SW 1271 (cell line): ENCODE measurements at places on chromosomes 11 and 22.

- no peak for DNase-seq
Observed at GRCh38 chr11:29809121-29809520, 207.7 kb downstream of the KCNA4 start.

DNA sequence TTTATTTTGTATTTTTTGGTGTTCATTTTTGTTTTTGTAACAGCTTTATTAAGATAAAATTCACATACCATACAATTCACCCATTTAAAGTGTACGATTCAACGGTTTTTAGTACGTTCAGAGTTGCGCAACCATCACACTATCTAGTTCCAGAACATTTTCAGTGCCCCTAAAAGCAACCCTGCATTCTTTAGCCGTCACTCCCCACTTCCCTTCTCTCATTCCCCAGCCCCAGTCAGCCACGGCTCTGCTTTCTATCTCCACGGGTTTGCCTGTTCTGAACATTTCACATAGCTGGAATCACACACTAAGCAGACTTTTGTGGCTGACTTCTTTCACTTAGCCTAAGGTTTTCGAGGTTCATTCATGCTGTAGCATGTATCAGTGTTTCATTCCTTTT, 9.6 kb upstream of the KCNQ1OT1 start:
- no peak for DNase-seq

- no peak for DNase-seq
Observed at GRCh38 chr22:31044262-31044861, 36.8 kb upstream of the SMTN start.

- no peak for DNase-seq
Observed at GRCh38 chr22:47034905-47035419, 272.5 kb downstream of the TBC1D22A start.

GRCh38 chr11:25441421-25441820, 890.5 kb upstream of the ANO3 start:
- no peak for DNase-seq

GRCh38 chr11:8962841-8963240, 1.4 kb downstream of the TMEM9B start:
- no peak for DNase-seq

DNA sequence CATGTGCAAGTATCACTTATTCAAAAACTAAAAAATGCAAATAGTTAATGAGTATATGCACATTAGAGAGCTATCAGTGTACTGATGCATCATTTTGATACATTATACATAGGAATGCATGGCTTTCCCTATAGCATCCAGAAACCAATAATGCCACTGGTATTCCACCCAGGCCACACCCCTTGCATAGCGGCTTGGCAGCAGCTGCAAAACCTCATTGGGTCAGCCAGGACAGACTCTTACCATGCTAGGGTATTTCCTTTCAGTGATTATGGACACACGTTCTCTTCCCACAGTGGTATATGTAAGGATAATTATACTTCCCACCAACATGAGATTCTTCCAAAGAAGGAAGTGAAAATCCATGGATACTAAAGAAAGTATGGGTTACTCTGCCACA, 145.9 kb upstream of the PITPNB start:
- DNase-seq = no peak

DNA sequence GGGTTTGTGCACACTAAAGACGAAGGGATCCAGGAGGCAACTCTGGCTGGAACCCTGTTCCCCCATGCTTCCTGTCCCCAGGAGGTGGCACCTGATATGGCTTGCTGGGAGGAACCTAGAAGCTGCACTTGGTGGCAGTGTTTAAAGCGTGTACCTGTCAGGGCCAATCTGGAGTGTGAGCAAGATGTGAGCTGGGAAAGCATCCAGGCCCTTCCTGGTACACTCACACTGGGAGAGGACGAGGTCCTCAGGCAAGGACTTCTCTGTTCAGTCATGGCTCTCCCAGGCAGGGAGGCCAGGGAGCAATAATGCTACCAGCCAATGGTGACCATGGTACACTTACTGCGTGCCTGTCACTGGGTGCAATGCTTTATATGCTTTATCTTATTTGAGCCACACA, 130.7 kb upstream of the NECTIN1 start:
- no peak for DNase-seq

GRCh38 chr11:62406034-62406433, 12.8 kb upstream of the SCGB1A1 start:
- DNase-seq = no peak

GRCh38 chr22:23037429-23038333, 32.6 kb upstream of the GNAZ start:
- DNase-seq = no peak

GRCh38 chr11:74141241-74141695, 29.5 kb downstream of the C2CD3 start:
- peak; percentile 70 for DNase-seq

GRCh38 chr22:44031158-44031952, 7.3 kb downstream of the PARVB start:
- no peak for DNase-seq

DNA sequence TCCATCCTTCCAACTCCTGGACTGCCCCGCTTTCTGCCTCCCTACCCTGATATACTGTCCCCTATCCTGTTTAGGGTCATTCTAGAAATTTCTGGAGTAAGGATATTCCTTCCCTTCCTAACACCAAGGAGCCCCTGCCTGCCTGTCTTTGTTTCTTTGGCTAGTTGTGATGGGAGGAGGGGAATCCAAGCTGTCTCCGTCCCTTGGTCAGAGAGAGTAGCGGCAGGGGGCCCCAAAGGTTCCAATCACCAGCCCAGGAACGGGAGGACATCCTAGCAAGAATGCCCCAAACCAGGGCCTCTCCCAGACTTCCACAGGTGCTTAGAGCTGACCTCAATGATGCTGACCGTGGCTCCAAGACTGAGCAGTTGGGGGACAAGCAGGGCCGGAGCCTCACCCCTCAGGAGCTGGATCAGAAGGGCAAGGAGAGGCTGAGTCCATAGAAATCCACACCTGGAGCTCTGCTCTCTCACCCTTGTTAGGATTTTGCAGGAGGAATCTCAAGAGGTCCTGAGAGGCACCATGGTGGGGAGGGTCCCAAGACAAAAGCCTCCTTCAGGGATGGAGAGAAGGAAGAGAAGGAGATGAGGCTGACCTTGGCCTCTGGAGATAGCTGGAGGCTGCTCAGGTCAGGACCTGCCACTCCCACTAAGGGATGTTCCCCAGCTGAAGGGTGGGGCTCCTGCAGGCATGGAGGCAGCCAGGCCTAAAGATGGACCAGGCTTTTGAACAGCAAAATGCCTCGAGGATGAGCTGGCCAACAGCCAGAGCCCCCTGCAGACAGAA, 13.6 kb downstream of the SLC22A12 start:
- DNase-seq = no peak

GRCh38 chr11:61290905-61291690, 4.0 kb downstream of the VWCE start:
- DNase-seq = no peak

GRCh38 chr11:72856551-72857345, 42.5 kb downstream of the ATG16L2 start:
- DNase-seq = no peak

GRCh38 chr11:67261640-67261945, 4.7 kb upstream of the GRK2 start:
- no peak for DNase-seq

GRCh38 chr11:75272821-75273301, 32.3 kb downstream of the TPBGL start:
- no peak for DNase-seq

DNA sequence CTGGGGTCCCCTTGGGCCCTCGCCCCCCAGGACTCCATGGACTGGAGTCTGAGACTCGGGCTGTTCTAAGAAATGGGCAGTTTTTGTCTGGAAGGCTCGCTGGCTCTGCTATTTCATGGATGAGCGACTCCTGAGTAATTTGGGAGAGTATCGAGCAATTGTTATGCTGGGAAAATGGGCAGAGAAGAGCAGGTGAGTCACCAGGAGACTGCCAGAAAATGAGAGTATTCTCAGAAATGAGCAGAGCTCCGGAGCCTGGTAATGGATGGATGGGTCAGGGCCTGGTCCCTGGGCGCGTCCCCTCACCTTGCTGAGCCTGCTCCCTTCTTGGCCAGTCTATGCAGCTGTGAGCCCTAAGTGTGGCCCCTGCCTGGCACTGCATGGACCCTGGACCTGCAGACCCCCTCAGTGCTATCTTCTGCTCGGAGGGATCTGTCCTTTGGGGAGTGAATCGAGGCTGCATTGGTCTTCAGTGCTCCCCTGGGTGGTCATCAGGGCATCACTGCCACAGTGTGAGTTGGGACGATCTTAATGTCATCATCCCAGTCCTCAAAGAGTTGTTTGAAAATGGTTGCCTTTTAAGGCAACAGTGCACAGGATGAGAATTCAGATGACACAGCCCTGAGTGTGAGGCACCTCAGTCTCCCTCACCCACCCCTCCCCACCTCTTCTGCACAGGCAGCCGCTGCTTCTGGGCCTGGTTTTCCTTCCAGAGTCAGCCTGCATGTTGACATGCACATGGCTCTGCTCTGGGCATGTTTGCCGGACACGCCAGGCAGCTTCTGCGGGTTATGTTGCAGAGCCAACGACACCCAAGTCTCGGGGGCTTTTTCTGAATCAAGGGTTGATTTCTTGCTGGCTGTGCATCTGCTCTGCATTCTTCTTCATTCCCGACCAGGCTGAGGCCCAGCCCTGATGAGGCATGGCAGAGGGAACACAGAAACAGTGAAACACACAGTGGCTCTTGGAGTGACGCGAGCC, 519.0 kb downstream of the TBC1D22A start:
- DNase-seq = no peak

DNA sequence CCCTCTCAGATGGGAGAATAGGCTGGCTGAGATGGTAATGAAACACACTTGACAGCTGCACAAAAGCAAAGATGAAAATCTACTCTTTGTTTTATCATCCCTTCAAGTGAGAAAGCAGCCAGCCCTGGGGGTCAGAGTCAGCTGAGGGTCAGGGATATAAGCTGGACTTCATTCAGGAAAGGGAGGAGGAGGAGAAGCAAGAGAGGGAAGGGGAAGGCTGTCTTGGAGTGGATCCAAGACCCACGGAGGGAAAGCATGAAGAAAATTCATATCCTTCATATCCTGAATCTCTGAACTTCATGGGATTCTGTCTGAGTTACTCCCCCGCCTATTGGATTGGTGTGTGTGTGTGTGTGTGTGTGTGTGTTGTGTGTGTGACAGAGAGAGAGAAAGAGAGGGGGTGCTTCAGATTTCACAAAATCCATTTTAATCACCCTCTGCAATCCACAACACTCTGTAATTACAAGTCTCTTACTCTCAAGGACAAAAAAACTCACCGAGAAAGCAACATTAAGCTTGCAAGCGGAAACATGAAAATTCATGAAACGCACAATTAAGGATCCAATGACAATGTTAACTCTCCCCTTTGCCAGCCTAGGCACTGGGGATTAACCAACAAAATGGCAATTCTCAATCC, 327.7 kb downstream of the TENM4 start:
- DNase-seq = no peak

GRCh38 chr11:119373921-119374631, 7.4 kb downstream of the USP2 start:
- peak; percentile 74 for DNase-seq

DNA sequence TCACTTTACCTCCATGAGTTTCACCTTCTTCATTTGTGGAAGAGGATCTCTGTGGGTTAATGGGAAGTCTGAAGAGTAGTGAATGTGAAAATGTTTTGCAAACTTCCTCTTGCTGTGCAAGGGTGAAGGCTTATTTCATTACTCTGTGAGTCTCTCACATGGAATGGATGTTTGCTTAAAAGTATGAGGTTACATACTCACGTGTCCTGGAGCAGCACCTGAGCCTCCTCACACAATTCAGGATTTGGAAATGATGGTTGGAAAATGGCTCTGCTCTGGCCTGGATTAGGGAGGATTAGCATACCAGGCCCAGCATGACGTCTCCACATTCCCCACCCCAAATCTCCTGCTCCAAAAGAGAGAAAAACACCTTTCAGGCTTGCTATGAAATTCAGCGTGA, 4.8 kb downstream of the GRAMD1B start:
- DNase-seq = no peak

- no peak for DNase-seq
Observed at GRCh38 chr11:114152785-114153184, 93.3 kb downstream of the ZBTB16 start.
